ENCODE measurements at places on chromosomes 7 and 10. TPM values are rescaled to one million over a fixed set of nuclear protein-coding genes. Genes with fewer than 3 reads are reported as not detected.
A peak's percentile ranks its signal among the peaks of the same experiment; 100 is the strongest.

Gene NPSR1
- not detected for total RNA-seq

- no peaks in the 10 kb centered on the region for H3K36me3 ChIP-seq
- H3K4me3 ChIP-seq, result no peak overlapping the region
- no peak overlapping the region for H3K27ac ChIP-seq
- no peaks in the 10 kb centered on the region for H3K4me1 ChIP-seq
- no peak for DNase-seq
- H3K27me3 ChIP-seq, result no peaks in the 10 kb centered on the region
Observed at GRCh38 chr7:91398341-91398740, 134.1 kb downstream of the FZD1 start.

DNA sequence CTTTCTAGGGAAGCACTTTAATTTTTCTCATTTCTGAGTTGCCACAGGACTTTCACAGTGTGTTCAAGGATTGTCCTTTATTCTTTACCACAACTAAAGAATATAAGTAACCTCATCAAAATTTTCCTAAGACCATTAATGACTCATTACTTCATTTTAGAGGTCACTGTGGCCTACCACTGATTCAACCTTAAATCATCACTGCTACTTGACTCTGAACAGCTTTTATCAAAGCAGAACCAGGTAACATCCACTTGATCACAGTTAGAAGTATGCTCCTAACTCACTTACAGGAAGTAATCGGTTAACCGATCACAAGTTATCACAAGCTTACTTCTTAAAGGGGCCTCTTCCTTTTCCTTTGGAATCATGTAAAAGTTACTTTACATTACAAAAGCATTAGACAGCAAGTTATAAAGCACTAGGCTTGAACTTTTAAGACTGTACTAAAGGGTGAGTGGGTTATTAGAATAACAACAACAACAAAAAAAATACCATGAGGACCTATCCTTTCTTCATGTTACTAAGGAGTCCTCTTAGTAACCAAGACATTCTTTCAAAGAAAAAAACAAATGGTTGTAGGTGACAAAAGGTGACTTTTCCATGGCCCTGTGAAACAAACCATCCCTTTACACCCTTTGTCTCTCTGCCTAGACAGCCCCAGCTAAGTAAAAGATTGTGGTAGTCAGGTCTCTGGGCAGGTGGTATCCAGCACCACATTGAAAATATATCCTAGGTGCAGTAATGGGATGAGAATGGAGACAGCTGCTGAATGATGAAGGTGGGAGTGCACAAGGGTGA lies 40.0 kb upstream of the PDK4 start:
- H3K4me1 ChIP-seq, result no peaks in the 10 kb centered on the region
- no peak overlapping the region for H3K27ac ChIP-seq
- H3K4me3 ChIP-seq, result no peak overlapping the region
- H3K36me3 ChIP-seq, result no peaks in the 10 kb centered on the region
- H3K27me3 ChIP-seq, result no peaks in the 10 kb centered on the region

DNA sequence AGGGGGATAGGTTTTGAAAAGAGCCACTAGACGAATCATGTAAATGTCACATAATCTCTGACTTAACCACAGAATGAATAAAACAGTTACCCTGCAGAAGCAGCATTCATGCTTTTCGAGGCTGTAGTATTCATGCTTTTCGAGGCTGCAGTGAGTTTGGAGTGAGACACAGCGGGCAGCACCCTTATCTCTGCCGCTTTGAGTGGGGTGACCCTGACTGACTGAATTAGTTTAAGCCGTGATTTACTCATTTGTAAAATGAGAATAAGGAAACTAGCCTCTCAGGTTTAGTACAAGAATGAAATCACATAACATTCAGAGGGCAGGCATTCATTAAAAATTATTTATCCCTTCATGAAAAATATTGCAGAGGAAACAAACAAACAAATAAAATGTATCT lies 92.8 kb upstream of the KMT2C start:
- H3K27ac ChIP-seq, result no peak overlapping the region
- no peaks in the 10 kb centered on the region for H3K36me3 ChIP-seq
- no peak overlapping the region for H3K4me3 ChIP-seq
- no peak for DNase-seq

- H3K27ac ChIP-seq, result no peak overlapping the region
- DNase-seq, result no peak
- no peaks in the 10 kb centered on the region for H3K36me3 ChIP-seq
- peaks cover 2% of the 10 kb centered on the region for H3K4me1 ChIP-seq
Observed at GRCh38 chr7:108294595-108294994, 161.6 kb downstream of the NRCAM start.

Gene ZNF736
- 29.0 TPM for total RNA-seq

GRCh38 chr10:125152450-125153368 lies 7.7 kb downstream of the CTBP2 start:
- no peak for DNase-seq
- peak overlapping the region; percentile 1 for H3K4me3 ChIP-seq
- H3K27me3 ChIP-seq, result no peaks in the 10 kb centered on the region

GRCh38 chr7:23715099-23715498 lies 5.1 kb downstream of the STK31 start:
- H3K36me3 ChIP-seq, result no peaks in the 10 kb centered on the region
- H3K27ac ChIP-seq, result peak overlapping the region; percentile 10
- H3K4me1 ChIP-seq, result peaks cover 29% of the 10 kb centered on the region
- DNase-seq, result no peak
- H3K27me3 ChIP-seq, result no peaks in the 10 kb centered on the region

- H3K27me3 ChIP-seq, result no peaks in the 10 kb centered on the region
- H3K4me3 ChIP-seq, result no peak overlapping the region
- H3K36me3 ChIP-seq, result peaks cover 4% of the 10 kb centered on the region
- H3K4me1 ChIP-seq, result no peaks in the 10 kb centered on the region
- no peak for DNase-seq
- H3K27ac ChIP-seq, result no peak overlapping the region
Observed at GRCh38 chr10:70863470-70864160, 24.8 kb downstream of the PCBD1 start.

Gene CYP2E1
- total RNA-seq, result 1.1 TPM

DNA sequence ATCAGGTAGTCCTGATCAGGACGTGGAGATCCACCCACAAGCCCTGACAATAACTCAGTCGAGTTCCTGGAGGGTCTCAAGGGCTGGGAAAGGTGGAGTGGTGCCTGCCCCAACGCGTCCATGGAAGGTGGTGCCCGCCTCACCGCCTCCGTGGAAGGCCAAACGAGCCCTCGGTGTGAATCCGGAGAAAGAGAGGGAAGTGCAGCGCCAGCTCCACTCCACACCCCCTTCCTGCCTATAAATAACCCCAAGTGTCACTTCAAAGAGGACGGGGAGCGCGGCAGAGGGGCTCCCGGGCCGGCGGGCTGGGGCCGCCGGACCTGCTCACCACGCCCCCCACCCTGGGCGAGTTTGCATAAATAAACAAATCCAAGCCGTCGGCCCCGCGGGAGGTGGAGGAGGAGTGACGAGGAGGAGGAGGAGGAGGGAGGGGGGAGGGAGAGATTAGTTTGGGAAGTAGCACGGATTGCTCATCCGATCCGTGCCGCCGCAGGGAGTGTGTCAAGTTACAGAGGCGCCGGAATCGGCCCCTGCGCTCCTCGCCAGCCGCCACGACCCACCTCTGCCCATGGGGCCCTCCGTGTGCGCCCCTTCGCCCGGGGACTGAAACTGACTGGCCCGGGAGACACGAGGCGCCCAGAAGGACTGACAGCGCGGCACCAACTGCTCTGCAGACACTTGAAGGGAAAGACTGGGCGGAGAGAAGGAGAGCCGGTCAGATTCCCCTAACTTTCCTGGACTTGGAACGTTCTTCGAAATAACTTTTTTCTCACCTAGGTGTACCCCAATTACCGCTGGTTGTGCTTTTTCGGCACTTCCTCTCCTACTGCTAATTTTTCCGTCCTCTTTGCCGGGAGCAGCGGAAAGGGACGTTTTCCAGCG lies at the start of gene COL13A1:
Gene COL13A1 (plus strand): TSS at position 473 of the 882 bp plus-strand sequence. CDS start 518 bp downstream, outside the sequence.
- H3K27me3 ChIP-seq, result peaks cover 7% of the 10 kb centered on the region
- H3K4me3 ChIP-seq, result peak within 1 kb of the TSS; percentile 82
- peaks cover 3% of the 10 kb centered on the region for H3K36me3 ChIP-seq
- DNase-seq, result no peak

GRCh38 chr7:114959931-114960330 lies 38.0 kb downstream of the MDFIC start:
- no peaks in the 10 kb centered on the region for H3K4me1 ChIP-seq
- H3K27ac ChIP-seq, result no peak overlapping the region
- no peak overlapping the region for H3K4me3 ChIP-seq
- no peaks in the 10 kb centered on the region for H3K36me3 ChIP-seq

Gene LBX1
- total RNA-seq, result 0.15 TPM

GRCh38 chr10:103069453-103070331 lies 123.4 kb downstream of the NT5C2 start:
- no peak overlapping the region for H3K4me3 ChIP-seq
- no peaks in the 10 kb centered on the region for H3K27me3 ChIP-seq
- no peak for DNase-seq
- no peaks in the 10 kb centered on the region for H3K4me1 ChIP-seq
- no peak overlapping the region for H3K27ac ChIP-seq

DNA sequence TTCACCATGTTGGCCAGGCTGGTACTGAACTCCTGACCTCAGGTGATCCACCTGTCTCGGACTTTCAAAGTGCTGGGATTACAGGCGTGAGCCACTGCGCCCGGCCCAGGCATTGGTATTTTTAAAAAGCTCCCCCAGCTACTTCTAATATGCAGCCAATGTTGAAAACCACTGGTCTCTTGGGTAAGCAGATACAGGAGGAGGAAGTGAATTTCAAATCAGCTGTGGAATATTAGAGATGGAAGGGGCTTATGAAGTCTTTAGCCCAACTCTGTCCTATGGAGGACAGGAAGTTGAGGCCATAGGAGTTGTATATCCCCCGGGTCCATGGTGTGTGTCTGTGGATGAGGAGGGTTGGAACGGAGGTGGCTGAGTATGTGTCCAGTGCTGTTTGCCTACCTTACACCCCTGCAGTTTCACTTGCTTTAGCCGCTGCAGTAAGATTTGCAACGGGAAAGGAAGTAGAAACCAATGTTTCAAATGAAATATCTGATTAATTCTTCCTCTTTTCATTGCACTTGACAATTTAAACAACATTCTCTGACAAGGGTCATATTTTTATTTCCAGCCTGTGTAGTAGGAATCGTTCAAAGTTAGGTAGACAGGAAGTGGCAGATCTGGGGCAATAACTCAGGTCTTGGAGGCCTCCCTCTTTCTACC lies 3.4 kb downstream of the PDE6C start:
- no peak overlapping the region for H3K27ac ChIP-seq
- H3K4me1 ChIP-seq, result no peaks in the 10 kb centered on the region
- H3K4me3 ChIP-seq, result no peak overlapping the region
- no peak for DNase-seq
- H3K36me3 ChIP-seq, result no peaks in the 10 kb centered on the region

Gene PARP12
- total RNA-seq, result 31.7 TPM

GRCh38 chr10:49353895-49354566 lies 41.9 kb downstream of the DRGX start:
- no peak overlapping the region for H3K4me3 ChIP-seq
- DNase-seq, result no peak
- no peaks in the 10 kb centered on the region for H3K4me1 ChIP-seq
- H3K27ac ChIP-seq, result no peak overlapping the region
- no peaks in the 10 kb centered on the region for H3K36me3 ChIP-seq

GRCh38 chr7:91128683-91129348 lies 135.4 kb upstream of the FZD1 start:
- no peak for DNase-seq
- H3K4me3 ChIP-seq, result no peak overlapping the region
- no peaks in the 10 kb centered on the region for H3K4me1 ChIP-seq

Gene IFIT1B
- total RNA-seq, result not detected

- no peak overlapping the region for H3K4me3 ChIP-seq
- no peaks in the 10 kb centered on the region for H3K36me3 ChIP-seq
- no peaks in the 10 kb centered on the region for H3K27me3 ChIP-seq
- no peak overlapping the region for H3K27ac ChIP-seq
Observed at GRCh38 chr10:69394020-69394419, 22.7 kb downstream of the TACR2 start.

- H3K27me3 ChIP-seq, result no peaks in the 10 kb centered on the region
- no peak for DNase-seq
- no peaks in the 10 kb centered on the region for H3K36me3 ChIP-seq
- peaks cover 8% of the 10 kb centered on the region for H3K4me1 ChIP-seq
- H3K4me3 ChIP-seq, result peak overlapping the region; percentile 46
Observed at GRCh38 chr10:119608316-119609155, 11.8 kb upstream of the TIAL1 start.

DNA sequence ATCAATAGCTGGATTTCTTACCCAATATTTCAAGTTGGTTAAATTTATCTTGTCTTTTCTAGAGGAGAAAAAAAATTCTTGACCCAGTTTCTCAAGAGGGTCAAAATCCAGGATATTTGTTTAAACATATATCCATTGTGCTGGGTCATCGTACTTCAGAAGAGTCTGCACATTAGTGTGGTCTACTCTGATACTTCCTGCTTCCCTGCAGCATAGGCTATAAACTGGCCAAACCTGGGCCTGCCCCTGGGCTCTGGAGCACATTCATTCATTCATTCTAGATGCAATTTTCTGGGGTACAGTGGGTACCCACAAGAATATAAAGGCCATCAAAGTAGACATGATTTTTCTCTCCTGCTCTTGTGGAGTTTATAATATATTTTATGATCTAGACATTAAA lies 142.1 kb upstream of the WNT16 start:
- no peaks in the 10 kb centered on the region for H3K27me3 ChIP-seq
- no peak overlapping the region for H3K27ac ChIP-seq
- DNase-seq, result no peak
- no peak overlapping the region for H3K4me3 ChIP-seq
- no peaks in the 10 kb centered on the region for H3K36me3 ChIP-seq
- H3K4me1 ChIP-seq, result no peaks in the 10 kb centered on the region

Gene NEUROD6
- total RNA-seq, result not detected

DNA sequence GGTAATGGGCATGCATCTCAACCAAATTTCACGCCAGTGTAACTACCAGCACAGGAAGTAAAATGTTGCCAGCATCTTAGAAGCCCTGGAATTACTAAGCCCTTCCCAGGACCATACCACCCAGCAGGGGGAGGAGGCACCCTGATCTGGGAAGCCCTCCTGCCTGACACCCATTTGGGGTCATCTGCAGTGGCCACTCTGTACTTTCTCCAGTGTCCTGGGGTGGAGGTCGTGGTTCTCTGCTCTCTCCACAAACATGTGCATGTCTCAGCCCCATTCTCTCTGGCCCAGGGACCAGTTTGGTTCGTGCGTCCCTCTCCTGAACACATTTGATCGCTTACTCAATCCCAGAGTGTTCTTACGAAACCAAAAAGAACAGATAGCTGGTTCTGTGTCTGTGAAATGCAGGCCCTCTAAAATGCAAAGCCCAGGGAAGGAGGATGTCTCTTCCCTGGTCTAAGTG lies 9.4 kb upstream of the LRRC27 start:
- peaks cover 38% of the 10 kb centered on the region for H3K4me1 ChIP-seq
- no peaks in the 10 kb centered on the region for H3K36me3 ChIP-seq
- H3K27ac ChIP-seq, result peak overlapping the region; percentile 52
- no peak overlapping the region for H3K4me3 ChIP-seq
- no peaks in the 10 kb centered on the region for H3K27me3 ChIP-seq

Gene NACAD
- 5.3 TPM for total RNA-seq

Gene CPVL
- 1.1 TPM for total RNA-seq

GRCh38 chr7:157640144-157640543 lies 303.3 kb downstream of the DNAJB6 start:
- DNase-seq, result no peak
- no peak overlapping the region for H3K27ac ChIP-seq
- no peaks in the 10 kb centered on the region for H3K27me3 ChIP-seq
- no peaks in the 10 kb centered on the region for H3K4me1 ChIP-seq

Measured in Panc1 (cell line).